Esophagus mucosa (tissue), 1 donor: ENCODE measurements at places on chromosomes 1 and 21. TPM values are rescaled to one million over a fixed set of nuclear protein-coding genes. Genes with fewer than 3 reads are reported as not detected.

DNA sequence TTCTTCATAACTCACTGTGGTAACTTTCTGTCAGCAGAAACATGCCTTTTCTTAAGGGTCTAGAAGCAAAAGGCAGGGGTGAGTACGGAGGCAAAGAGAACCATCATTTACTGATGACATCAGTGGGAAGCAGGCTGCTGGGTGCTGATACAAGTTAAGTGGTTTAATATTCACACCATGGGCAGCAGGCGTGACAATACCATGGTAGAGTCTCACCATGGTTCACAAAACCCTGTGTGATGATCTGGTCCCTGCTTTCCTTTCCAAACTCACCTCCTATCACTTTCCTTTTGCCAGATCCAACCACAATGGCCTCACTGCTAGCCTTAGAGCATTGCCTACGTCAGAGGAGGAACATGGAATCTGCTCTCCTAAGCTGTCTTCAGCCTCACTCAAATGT, 8.7 kb downstream of the MAB21L3 start:
- no peak for ATAC-seq

DNA sequence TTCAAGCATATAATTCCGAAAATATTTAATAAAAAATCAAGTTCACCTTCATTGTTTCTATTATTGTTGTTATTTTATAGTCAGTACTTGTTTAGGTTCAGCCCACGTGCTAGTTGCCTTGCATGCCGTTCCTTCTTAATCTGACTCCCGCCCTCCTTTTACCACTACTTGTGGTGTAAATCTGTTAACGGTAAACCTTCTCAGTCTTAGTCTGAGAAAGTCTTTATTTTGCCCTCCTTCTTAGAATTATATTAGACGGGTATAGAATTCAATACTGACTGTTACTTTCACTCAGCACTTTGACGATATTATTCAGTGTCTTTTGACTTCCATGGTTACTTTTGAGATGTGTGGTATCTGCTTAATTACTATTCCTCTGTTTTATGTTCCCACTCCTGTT, 104.8 kb downstream of the RGL1 start:
- ATAC-seq, result no peak

DNA sequence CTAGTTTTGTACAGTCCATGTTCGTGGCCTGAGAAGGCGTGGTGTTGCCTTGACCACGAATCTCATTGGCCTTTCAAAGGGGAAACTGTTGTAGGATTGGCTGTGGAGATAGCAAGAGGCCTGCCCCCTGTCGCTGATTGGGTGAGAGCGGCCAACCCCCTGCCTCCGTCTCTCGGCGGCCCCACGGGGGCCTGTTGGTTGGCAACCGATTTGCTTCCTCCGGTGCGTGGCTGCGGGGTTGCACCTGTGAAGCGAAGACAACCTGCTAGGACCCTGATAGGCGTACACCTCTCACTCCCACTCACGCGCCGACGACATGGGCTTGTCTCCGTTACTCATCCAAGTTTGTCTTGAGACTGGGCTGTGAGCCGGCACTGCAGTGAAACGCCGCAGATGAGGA, at the start of gene UBE2U:
TSS of gene UBE2U (plus strand) at position 204 of the 400 bp plus-strand sequence. CDS start 428 bp downstream, outside the sequence.
- no peak for ATAC-seq

GRCh38 chr1:183285256-183285655, 99.2 kb downstream of the LAMC2 start:
- no peak for ATAC-seq

GRCh38 chr21:15408089-15408488, 321.7 kb upstream of the USP25 start:
- ATAC-seq, result no peak

- ATAC-seq, result no peak
These were observed 10.9 kb downstream of the EXO5 start for GRCh38 chr1:40519517-40519916.

- ATAC-seq, result no peak
These were observed 606.3 kb upstream of the PLXNA2 start for GRCh38 chr1:208850442-208850841.

DNA sequence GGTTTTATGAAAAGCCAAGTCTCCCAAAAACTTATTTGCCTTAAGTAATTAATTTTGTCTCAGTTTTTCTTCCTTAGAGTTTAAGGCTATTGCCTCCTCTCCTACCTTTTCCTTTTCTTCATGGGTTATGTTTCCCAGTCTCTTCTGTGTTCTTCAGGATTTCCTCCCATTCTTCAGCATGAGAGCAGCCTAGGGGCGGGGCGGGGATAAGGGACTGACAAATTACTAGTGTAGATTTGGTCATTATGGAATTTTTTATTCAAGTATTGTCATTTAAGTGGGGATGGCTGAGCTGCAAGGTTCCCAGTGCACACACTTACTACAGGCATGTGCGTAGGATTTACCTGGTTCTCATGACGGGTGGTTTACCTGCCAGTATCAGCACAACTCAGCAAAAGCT, 35.2 kb upstream of the PIGV start:
- no peak for ATAC-seq

GRCh38 chr1:47477595-47478080, 39.8 kb downstream of the FOXD2 start:
- peak; percentile 45 for ATAC-seq

GRCh38 chr1:29459620-29459945, 223.3 kb downstream of the PTPRU start:
- no peak for ATAC-seq

GRCh38 chr1:202831906-202832305, 21.2 kb downstream of the PCAT6 start:
- ATAC-seq, result no peak

GRCh38 chr1:9249534-9250410, 15.2 kb downstream of the H6PD start:
- peak; percentile 63 for ATAC-seq

DNA sequence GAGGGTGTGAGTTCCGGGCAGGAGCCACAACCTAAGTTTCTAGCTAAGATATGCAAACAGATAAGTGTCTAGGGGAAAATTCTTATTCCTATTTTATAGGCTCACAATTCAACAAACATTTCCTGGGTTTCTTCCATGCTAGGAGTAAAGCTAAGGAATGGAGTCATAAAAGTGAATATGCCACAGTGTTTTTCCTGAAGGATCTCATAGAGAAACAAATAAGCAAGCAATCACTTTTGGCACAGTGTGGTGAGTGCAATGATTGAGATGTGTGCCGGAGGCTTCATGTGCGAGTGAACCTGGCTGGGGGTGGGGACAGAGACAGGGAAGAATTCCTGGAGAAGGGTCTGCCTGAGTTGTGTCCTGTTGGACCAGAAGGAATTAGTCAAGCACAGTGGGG, 147.4 kb downstream of the TENT5C start:
- no peak for ATAC-seq

The PLA2G2C gene
- 0.48 TPM for total RNA-seq

The OR2AJ1 gene
- total RNA-seq, result not detected

The CACNA1S gene
- total RNA-seq, result not detected

The S100A8 gene
- total RNA-seq, result 27,439 TPM

The AIRE gene
- not detected for total RNA-seq

The C1orf74 gene
- 6.3 TPM for total RNA-seq
